ENCODE measurements at places on chromosomes 6 and 20. TPM values are rescaled to one million over a fixed set of nuclear protein-coding genes. Genes with fewer than 3 reads are reported as not detected.

- no peaks in the 10 kb centered on the region for H3K36me3 ChIP-seq
- H3K27me3 ChIP-seq: no peaks in the 10 kb centered on the region
- H3K4me1 ChIP-seq: no peaks in the 10 kb centered on the region
- no peak overlapping the region for H3K27ac ChIP-seq
- no peak for DNase-seq
- no peak overlapping the region for H3K4me3 ChIP-seq
Observed at GRCh38 chr20:732727-733126, 35.6 kb downstream of the SLC52A3 start.

DNA sequence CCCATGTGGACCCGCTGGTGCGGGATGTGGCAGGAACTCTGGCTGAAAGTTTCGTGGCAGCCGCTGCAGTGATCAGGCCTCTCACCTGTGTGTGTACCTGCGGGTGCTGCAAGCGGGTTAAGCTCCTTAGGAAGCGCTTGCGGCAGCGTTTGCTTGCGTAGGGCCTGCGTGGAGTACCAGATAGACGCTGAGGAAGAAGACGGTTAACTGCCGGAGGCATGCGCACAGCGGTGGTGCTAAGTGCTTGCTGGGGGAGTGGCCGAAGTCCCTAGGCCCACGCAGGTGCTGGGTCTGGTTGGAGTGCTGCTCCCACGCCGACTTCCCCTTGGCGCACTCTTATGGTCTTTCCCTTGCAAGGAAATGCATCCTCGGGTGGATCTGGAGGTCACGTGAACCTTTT, 23.0 kb downstream of the ZSCAN31 start:
- no peak overlapping the region for H3K27ac ChIP-seq
- no peaks in the 10 kb centered on the region for H3K36me3 ChIP-seq
- no peak for DNase-seq
- no peaks in the 10 kb centered on the region for H3K4me1 ChIP-seq
- H3K4me3 ChIP-seq: no peak overlapping the region

GABRR1 gene
- not detected for total RNA-seq

KCNB1 gene
- 0.12 TPM for total RNA-seq

GRCh38 chr6:15423286-15423993, 177.6 kb downstream of the JARID2 start:
- no peak overlapping the region for H3K4me3 ChIP-seq
- no peaks in the 10 kb centered on the region for H3K36me3 ChIP-seq
- no peak for DNase-seq
- no peaks in the 10 kb centered on the region for H3K27me3 ChIP-seq

GRCh38 chr6:16903470-16903869, 142.2 kb upstream of the ATXN1 start:
- no peaks in the 10 kb centered on the region for H3K36me3 ChIP-seq
- no peak for DNase-seq
- no peaks in the 10 kb centered on the region for H3K4me1 ChIP-seq
- H3K27ac ChIP-seq: no peak overlapping the region
- H3K4me3 ChIP-seq: no peak overlapping the region

DNA sequence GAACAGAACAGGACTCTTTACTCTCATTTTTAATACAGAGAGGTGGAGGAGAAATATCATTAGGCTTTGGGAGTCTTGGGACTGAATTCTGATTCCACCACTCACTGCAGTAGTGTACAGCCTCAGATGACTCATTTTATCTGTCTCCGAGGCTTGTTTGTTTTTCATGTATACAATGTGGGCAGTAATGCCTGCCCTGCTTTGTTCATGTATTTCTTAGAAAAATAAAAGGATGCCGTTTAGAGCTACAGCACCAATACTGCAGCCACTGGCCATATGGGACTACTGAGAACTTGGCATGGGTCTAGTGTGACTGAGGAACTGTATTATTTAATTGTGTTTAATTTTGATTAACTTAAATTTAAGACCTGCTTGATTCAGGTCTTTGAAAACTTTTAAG, 41.2 kb upstream of the JAG1 start:
- DNase-seq: no peak
- no peak overlapping the region for H3K4me3 ChIP-seq
- H3K4me1 ChIP-seq: no peaks in the 10 kb centered on the region
- no peaks in the 10 kb centered on the region for H3K36me3 ChIP-seq

- DNase-seq: no peak
- no peaks in the 10 kb centered on the region for H3K4me1 ChIP-seq
- no peaks in the 10 kb centered on the region for H3K36me3 ChIP-seq
- no peaks in the 10 kb centered on the region for H3K27me3 ChIP-seq
Observed at GRCh38 chr6:38352636-38353035, 287.1 kb downstream of the BTBD9 start.

GRCh38 chr6:31239854-31240253, 32.0 kb downstream of the HLA-C start:
- H3K27me3 ChIP-seq: peaks cover 8% of the 10 kb centered on the region
- H3K27ac ChIP-seq: no peak overlapping the region
- no peaks in the 10 kb centered on the region for H3K36me3 ChIP-seq
- peaks cover 2% of the 10 kb centered on the region for H3K4me1 ChIP-seq
- H3K4me3 ChIP-seq: no peak overlapping the region
- no peak for DNase-seq

XKR7 gene
- not detected for total RNA-seq

OR2B6 gene
- total RNA-seq: not detected

MEP1A gene
- not detected for total RNA-seq

- no peak for DNase-seq
- peaks cover 6% of the 10 kb centered on the region for H3K4me1 ChIP-seq
- no peaks in the 10 kb centered on the region for H3K36me3 ChIP-seq
- no peak overlapping the region for H3K27ac ChIP-seq
- no peak overlapping the region for H3K4me3 ChIP-seq
- peaks cover 15% of the 10 kb centered on the region for H3K27me3 ChIP-seq
Observed at GRCh38 chr20:43993560-43993959, 78.9 kb downstream of the TOX2 start.

- H3K4me1 ChIP-seq: no peaks in the 10 kb centered on the region
- H3K4me3 ChIP-seq: no peak overlapping the region
- H3K27ac ChIP-seq: no peak overlapping the region
- no peak for DNase-seq
Observed at GRCh38 chr6:128508588-128509296, 11.7 kb downstream of the PTPRK start.
